ENCODE measurements at places on chromosomes 4 and X. TPM values are rescaled to one million over a fixed set of nuclear protein-coding genes. Genes with fewer than 3 reads are reported as not detected.

- DNase-seq = no peak
Observed at GRCh38 chr4:10526429-10527222, 69.4 kb upstream of the ZNF518B start.

DNA sequence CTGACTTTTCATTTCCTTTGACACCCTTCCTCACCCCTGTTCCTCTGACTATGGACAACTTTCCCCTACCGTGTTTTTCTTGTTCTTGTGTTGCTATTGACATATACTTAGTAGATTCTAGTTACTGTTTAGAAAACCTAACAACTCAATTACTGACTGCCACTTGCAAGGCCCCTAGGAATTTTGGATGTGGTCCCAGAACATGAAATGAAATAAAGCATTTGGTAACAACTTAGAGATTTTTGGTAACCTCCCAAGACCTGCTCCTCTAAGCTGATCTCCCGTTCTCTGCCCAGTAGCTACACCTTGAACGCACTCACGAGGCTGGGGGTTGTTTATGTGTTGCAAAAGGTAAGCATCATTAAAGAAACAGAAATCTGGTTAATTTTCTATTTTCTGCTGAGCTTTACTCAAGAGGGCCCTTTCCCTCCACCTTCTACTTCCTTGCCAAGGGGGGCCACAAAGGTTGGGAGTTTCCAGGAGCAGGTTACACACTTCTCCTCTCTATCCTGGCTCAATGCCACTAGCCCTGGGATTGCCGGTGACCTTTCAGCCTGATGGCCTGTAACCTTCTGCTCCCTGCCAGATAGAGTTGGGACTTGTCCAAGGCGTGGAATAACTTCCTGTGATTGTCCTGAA is 20.5 kb downstream of the GAB3 start:
- peak; percentile 77 for DNase-seq

DNA sequence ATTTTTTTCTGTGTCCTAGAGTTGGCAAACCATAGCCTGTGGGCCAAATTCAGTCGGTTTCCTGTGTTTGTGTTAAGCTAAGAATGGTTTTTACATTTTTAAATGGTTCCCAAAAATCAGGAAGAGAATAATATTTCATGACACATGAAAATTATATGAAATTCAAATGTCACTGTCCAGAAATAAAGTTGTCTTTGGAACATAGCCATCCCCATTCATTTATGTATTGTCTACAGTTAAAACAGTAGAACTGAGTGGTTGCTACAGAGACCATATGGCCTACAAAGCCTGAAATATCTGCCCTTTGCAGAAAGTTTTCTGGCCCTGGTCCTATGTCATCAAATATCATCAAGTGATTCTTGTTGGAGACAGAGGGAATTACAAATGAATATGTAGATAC is 15.5 kb downstream of the FRMPD4 start:
- no peak for DNase-seq

DNA sequence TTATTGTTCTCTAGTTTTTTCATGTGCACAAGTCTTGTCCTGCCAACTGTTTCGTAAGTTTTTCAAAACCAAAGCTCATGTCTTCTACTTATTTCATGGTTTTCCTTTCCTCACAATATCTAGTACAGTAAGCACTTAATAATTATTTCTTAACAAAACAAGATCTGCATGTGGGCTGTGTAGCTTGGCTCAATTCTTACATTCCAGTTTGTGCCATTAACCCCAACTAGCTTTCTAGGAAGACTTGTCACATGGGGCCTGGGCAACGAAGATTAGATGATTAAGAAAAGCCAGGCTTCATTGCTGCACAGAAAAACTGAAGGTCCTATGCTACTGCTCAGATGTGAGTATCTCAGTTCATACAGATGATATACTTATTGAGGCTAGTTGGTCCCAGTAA is 155.3 kb upstream of the TEX13A start:
- DNase-seq = peak; percentile 2

RHOH gene
- total RNA-seq = not detected

SOWAHD gene
- 0.54 TPM for total RNA-seq

- no peak for DNase-seq
Observed at GRCh38 chr4:89539797-89540711, 232.5 kb upstream of the GPRIN3 start.

GRCh38 chr4:178275671-178276360 is 833.6 kb upstream of the AGA start:
- DNase-seq = no peak

DNA sequence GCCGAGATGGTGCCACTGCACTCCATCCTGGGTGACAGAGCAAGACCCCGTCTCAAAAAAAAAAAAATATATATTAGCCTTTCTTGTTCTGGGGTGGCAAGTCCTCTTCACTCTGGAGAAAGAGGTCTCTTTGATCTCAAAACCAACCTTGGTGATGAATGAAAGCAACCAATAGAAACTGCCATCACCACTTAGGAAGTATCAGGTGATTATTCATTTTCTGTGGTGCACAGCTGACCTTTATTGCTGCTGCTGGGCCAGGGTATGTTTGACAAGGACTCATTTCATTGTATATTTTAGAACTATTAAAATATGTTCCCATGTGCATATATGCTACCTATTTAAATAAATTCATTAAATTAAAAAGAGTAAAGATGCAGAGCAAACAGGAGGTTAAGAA is 76.0 kb upstream of the KIT start:
- no peak for DNase-seq

GRCh38 chrX:42098900-42099299 is 175.5 kb upstream of the CASK start:
- DNase-seq = no peak

OR13H1 gene
- not detected for total RNA-seq

- DNase-seq = peak; percentile 65
Observed at GRCh38 chr4:68271851-68272357, 26.4 kb upstream of the TMPRSS11B start.

- no peak for DNase-seq
Observed at GRCh38 chr4:170398218-170398617, 308.5 kb upstream of the AADAT start.

DGAT2L6 gene
- total RNA-seq = not detected

GRCh38 chr4:47084111-47084510 is 52.7 kb downstream of the GABRB1 start:
- DNase-seq = no peak

DNA sequence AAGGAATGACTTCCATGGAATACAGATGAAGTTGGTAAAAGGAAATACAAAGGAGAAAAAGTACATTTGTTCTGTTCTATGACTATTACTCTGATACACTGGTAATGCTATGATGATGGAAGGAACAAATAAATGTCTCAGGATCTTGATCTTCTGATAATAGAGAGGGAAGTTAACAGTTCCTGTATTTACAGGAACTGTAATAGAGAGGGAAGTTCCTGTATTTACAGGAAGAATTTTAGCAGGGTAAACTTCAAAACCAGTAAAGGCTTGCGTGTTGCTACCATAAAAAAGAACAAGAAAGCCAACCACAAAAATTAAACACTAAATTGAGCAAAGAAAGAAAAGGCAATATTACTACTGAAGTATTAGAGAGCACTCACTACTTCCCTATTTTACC is 91.7 kb upstream of the HPGD start:
- DNase-seq = no peak

- DNase-seq = peak; percentile 63
Observed at GRCh38 chrX:13059637-13060499, 15.4 kb upstream of the FAM9C start.

GRCh38 chr4:167492007-167492406 is 257.7 kb upstream of the SPOCK3 start:
- no peak for DNase-seq

DNA sequence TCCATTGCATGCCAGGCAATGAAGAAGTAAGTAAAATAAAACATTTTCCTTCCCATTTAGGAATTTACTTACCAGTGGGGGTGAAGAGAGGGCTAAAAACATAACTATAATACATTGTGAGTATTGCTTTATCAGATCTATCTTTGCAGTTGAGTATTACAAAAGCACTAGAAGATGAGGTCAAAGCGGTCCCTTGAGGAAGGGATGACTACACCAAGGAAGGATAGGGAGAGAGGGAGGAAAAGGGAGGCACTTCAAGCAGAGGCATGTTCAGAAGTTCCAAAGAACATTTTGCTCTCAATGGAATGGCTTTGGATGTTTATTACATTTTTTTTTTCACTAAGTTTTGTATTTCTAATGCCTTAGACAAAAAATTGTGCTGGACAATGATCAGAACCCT is 127.8 kb downstream of the TET2 start:
- no peak for DNase-seq

DNA sequence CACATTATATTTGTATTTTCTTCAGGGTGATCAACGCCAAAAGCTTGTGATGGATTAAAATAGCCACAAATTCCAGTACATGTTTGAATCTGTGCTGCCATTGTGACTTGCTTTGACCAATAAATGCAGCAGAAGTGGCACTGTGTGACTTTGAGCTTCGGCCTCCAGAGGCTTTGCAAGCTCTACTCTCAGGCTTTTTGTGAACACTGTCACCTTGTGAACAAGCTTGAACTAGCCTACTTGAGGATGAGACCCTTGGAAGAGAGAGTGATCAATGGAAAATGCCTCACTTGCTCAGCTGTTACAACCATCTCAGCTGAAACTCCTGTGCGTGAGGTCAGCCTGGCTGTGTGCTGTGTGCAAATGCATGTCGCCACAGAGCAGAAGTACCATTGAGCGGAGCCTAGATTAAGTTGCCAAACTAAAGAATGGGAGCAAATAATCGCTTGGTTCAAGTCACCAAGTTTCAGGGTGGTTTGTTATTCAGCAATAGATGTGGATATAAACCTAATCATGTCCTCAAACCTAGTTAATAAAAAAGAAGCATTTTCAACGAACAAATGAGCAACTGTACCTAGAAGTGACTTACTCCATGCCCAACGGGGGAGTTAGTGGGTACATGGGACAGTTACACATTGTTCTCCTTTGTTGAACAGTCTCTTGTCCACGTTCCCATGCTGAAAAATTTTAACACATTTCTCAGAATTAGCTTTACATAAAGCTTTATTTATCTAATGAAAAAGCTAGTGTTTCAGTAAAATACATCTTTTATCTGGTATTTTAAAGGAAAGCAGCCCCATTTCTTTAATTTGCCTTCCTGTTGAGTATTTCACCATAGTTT is 23.5 kb downstream of the NOA1 start:
- no peak for DNase-seq

- DNase-seq = peak; percentile 2
Observed at GRCh38 chr4:187235456-187236170, 512.0 kb upstream of the FAT1 start.

CT45A3 gene
- total RNA-seq = not detected

DNA sequence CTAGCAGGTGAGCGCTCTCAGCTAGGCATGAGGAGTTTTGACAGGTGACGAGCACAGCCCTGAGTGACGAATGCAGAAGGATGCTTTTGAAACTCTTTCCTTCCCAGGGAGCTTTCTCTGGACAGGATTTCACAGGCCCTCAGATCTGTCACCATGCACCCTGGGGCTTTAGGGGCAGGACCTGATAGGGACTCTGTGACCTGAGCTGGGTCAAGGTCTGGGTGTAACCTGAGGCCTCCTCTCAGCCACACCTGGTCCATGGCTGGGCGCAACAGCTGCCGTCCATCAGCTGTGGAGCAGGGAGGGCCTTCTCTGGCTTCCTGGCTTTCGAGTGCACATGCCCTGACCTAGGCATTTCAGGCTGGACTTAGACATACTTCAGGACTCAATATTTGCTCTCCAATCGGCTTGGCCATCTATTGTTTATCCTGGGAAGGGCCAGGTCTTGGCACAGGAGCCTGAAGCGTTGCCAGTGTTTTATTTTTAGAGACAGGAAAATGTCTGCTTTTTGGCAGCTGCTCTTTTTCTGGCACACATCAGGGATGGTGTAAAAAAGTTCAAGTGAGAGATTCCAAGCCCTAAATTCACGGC is 56.4 kb downstream of the C4orf51 start:
- DNase-seq = peak; percentile 54

HGFAC gene
- 0.52 TPM for total RNA-seq

DNA sequence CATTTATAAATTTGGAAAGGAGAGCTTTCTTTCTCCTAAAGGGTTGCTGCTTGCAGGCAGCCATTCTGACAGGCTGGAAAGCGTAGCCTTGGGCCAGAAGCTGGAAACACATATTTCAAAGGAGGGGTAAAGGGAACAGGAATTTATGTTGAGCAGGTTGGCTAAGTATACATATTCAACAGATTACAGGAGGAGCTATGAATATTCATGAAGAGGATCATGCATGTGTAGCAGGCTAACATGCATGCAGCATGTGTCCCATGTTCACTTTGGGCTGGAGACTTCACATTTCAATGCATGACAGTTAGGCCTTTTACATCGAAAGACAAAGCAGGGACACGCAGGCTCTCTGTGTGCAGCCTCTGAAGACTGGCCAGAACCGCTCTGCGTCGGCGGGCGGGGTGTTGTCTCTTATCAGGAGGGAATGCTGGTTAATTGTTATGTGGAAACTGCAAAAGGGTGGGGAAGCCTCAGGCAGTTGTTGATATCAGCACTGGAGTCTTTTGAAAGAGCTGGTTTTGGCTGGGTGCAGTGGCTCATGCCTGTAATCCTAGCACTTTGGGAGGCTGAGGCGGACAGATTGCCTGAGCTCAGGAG is 31.5 kb downstream of the CASP3 start:
- no peak for DNase-seq

GRCh38 chrX:112521676-112522075 is 158.1 kb downstream of the LHFPL1 start:
- no peak for DNase-seq

GRCh38 chr4:92497141-92497540 is 193.4 kb downstream of the GRID2 start:
- no peak for DNase-seq

- peak; percentile 12 for DNase-seq
Observed at GRCh38 chrX:18354369-18355223, at the start of gene SCML2. TSS of gene SCML2 (minus strand) at chrX:18354688. CDS start at chrX:18334071, 20,617 bp downstream.

GRCh38 chrX:14038375-14039085 is 8.8 kb upstream of the GEMIN8 start:
- DNase-seq = no peak

DNA sequence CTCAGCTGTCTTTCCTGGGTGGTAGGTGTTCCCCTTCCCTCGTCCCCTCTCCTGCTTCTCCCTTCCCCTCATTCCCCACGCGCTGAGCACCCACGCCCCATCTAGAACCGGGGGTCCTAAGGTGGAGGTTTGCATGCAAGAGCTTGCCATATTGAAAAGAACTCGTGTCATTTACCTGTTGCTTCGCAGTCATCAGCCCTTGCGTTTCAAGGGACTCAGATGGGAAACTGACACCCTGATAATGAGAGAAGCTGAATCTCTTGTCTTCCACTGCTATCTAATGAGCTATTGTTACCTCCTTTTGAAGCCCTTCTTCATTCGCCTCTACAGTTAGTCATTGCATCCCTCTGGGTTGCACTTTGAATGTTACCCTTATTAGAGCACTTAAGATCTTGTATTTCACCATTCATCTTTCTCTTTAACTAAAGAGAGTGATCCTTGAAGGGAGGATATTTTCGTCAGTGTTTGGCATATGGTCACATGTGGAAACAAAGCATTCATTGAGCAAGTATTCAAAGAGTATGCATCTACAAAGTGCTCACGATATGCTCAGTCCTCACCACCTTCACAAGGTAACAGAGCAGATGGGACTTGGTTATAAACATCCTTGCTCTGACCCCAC is 25.7 kb downstream of the ARL9 start:
- DNase-seq = no peak

DNA sequence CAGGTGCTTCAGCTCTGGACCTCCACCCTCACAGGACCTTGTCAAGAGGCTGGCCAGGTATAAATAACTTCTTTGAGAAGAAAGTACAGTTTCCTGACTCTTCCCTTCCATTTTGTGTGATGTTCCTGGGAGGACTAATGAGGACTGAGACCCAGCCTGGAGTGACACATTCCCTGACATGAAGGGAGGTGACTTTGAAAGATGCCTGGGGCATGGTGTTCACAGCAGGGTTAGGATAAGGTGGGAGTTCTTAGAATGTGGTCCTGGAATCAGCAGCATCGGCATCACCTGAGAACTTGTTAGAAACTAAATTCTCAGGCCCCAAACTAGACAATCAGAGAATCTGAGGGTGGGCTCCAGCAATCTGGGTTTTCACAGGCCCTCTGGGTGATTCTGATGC is 224.9 kb upstream of the BOD1L1 start:
- no peak for DNase-seq

Measured in astrocyte (in vitro differentiated cells and primary cell).